ENCODE measurements at places on chromosomes 2 and 18. TPM values are rescaled to one million over a fixed set of nuclear protein-coding genes. Genes with fewer than 3 reads are reported as not detected.

DNA sequence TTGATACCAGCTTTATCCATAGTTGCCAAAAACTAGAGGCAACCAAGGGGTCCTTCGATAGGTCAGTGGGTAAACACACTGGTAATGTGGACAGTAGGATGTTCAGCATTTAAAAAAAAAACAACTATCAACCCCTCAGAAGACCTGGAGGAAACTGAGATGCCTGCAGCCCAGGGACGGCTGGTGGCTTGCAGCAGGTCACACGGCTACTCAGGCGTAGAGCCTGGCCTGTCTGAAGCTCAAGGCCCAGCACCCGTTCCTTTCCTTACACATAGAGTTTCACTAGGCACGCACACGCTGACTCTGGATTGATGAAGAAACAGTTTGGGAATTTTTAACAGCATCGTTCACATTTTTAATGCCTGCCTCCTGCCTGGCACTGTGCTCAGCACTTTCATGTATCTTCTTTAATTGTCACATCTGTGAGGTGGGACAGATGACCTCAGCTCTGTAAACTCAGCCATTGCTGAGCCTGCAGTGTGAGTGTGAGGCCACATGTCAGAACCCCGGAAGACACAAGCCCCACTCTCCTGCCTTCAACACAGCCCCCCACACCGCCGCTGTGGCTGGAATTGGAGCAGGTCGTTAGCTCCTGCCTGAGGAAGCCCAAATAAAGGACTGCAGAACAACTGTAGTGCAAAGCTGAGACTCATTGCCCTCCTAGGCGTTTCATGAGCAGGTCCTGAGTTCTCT is 40.7 kb downstream of the TRAPPC12 start:
- H3K27me3 ChIP-seq = no peaks in the 10 kb centered on the region
- peaks cover 3% of the 10 kb centered on the region for H3K4me1 ChIP-seq
- H3K36me3 ChIP-seq = peaks cover 64% of the 10 kb centered on the region
- H3K4me3 ChIP-seq = no peak overlapping the region
- no peak overlapping the region for H3K27ac ChIP-seq

The GALM gene
- 7.3 TPM for total RNA-seq

- DNase-seq = no peak
- H3K27me3 ChIP-seq = no peaks in the 10 kb centered on the region
- no peak overlapping the region for H3K27ac ChIP-seq
- H3K4me1 ChIP-seq = no peaks in the 10 kb centered on the region
Observed at GRCh38 chr2:157190151-157190550, 67.4 kb upstream of the GALNT5 start.

DNA sequence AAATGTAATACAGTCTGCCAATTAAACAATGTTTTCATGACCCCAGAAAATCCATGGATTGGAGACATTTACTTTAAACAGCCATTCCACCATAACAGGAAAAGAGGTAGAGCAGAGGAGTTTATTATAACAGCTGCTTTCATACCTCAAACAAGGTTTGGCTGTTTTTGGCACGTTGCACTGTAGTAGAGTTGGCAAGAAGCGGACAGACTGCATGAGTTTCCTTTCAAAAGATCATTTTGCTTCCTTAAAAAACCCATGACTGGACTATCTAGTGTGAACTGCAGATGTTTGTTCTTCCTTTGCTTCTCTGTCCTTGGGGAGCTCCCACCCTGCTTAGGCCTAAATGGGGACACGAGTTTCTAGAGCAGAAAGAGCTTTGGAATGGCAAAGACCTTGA is 108.5 kb upstream of the THOC1 start:
- no peaks in the 10 kb centered on the region for H3K36me3 ChIP-seq
- H3K27ac ChIP-seq = no peak overlapping the region
- no peaks in the 10 kb centered on the region for H3K27me3 ChIP-seq
- H3K4me1 ChIP-seq = peaks cover 38% of the 10 kb centered on the region
- no peak overlapping the region for H3K4me3 ChIP-seq
- no peak for DNase-seq

The HRH4 gene
- not detected for total RNA-seq

- H3K4me1 ChIP-seq = no peaks in the 10 kb centered on the region
- no peaks in the 10 kb centered on the region for H3K36me3 ChIP-seq
- H3K4me3 ChIP-seq = no peak overlapping the region
- DNase-seq = no peak
- H3K27ac ChIP-seq = no peak overlapping the region
Observed at GRCh38 chr2:103921161-103921560, 932.8 kb upstream of the POU3F3 start.

The GALR1 gene
- 0.16 TPM for total RNA-seq

The CCDC74B gene
- 1.1 TPM for total RNA-seq

The C2orf81 gene
- total RNA-seq = 1.4 TPM

GRCh38 chr2:122528061-122528460 is 772.6 kb downstream of the TSN start:
- no peak for DNase-seq
- no peak overlapping the region for H3K27ac ChIP-seq
- no peaks in the 10 kb centered on the region for H3K27me3 ChIP-seq
- no peaks in the 10 kb centered on the region for H3K4me1 ChIP-seq

All from suprapubic skin (tissue), 4 donors.